ENCODE measurements at places on chromosomes 12 and 14. TPM values are rescaled to one million over a fixed set of nuclear protein-coding genes. Genes with fewer than 3 reads are reported as not detected.

- no peak for DNase-seq
Observed at GRCh38 chr12:31727192-31727591, 1.6 kb downstream of the AMN1 start.

GRCh38 chr12:46538976-46539375 lies 166.4 kb upstream of the SLC38A2 start:
- DNase-seq: no peak

GRCh38 chr12:80807640-80808288 lies 91.1 kb downstream of the MYF5 start:
- DNase-seq: no peak

DNA sequence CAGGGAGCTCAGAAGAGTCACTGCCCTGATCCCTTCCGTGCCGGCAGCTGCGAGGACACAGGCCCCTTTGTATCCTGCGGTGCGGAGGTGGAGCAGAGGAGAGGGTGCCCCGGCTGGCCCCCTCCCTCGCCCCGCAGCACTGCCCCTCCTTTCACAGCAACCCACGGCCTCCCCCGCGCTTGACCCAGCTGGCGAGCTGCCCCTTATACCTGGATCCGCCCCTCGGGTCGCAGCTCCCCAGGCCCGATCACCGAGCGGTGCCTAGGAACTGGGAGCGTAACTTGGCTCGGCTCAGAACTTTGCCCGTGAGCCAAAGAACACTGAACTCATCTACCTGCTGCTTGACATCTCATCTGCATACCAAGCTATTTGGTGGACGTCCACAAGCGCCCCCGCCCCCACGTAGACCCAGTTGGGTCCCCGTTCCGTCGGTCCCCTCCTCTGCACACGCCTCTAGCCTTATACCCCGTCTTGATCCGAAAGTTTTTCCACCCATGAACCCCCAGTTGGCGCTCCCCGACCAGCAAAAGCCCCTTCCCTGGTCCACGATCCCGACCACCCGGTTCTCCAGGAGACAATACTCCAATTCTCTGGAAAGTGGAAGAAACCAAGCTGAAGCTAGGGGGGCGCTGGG lies 697 bp upstream of the DNAJC14 start:
- peak; percentile 52 for DNase-seq

DNA sequence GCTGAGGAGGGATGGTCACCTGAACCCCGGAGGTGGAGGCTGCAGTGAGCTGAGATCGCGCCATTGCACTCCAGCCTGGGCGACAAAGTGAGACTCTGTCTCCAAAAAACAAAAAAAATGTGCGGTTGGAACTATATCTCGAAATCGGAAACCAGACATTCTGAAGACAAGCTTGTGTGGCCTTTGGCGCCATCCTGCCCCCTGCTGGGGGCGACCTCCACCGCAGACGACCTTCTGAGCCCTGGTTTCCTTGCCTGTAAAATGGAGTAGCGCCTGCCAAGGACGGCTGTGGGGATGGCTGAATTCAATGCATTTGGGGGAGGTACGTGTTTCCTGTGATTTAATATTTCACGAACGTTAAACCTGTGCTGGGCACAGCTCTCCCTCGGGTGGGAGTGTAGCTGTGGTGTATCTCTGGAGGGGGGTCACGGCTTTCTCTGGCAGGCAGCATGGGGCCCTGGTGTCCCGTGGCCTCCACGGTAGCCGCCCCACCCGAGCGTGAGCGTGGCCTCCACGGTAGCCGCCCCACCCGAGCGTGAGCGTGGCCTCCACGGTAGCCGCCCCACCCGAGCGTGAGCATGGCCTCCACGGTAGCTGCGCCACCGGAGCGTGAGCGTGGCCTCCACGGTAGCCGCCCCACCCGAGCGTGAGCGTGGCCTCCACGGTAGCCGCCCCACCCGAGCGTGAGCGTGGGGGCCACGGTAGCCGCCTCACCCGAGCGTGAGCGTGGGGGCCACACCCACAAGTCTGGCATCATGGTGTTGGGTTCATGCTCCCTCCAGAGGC lies 55.3 kb downstream of the LRCOL1 start:
- peak; percentile 26 for DNase-seq

- DNase-seq: no peak
Observed at GRCh38 chr14:100822532-100823296, 3.2 kb upstream of the MEG3 start.

- DNase-seq: peak; percentile 24
Observed at GRCh38 chr14:75514673-75515628, 7.3 kb upstream of the BATF start.

- peak; percentile 58 for DNase-seq
Observed at GRCh38 chr14:22555384-22556011, 33.5 kb downstream of the DAD1 start.

DNA sequence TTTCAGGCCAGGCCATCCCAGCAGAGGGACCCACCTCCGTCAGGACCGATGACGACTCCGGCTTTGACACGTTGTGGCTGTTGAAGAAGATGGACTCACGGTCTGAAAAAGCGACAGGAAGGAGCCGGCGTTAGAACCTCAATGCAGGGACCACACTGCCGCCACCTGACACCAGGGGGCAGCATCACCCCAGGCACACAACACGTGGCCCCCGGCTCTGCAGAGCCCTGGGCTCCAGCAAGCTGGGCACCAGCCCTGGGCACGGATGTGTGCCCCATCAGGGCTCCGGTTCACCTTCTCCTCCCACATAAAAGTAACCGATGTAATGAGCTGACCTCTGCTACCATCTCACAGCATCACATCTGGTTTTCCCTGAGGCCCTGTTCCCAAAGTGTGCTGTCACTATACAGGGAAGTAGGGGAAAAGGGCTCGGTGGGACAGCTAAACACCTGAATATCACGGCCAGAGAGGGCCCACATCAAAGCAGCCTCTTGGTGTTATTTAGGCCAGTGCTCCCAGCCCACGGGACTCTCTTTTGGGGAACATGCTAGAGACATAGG lies 29.0 kb downstream of the CHGA start:
- DNase-seq: peak; percentile 79

GRCh38 chr12:27940245-27940644 lies 32.3 kb downstream of the PTHLH start:
- DNase-seq: no peak

DNA sequence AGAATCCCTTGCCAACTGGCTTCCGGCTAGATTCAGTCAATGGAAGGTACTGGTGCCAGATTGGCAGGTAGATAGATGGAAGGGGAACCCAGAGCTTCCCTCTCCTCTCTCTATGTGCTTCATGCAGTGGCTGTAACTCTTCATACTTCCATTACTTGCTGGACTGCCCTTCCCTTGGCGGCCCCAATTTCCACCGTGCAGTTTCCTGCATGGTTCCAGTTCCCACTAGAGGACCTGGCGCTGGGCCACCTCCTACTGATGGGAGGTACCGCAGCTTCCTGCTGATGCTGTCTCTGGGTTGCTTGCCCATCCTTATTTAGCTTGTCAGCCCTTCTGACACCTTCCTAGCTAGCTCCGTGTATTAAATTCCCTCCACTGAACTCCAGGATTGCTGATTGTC lies 226.4 kb downstream of the ANO2 start:
- no peak for DNase-seq

DNA sequence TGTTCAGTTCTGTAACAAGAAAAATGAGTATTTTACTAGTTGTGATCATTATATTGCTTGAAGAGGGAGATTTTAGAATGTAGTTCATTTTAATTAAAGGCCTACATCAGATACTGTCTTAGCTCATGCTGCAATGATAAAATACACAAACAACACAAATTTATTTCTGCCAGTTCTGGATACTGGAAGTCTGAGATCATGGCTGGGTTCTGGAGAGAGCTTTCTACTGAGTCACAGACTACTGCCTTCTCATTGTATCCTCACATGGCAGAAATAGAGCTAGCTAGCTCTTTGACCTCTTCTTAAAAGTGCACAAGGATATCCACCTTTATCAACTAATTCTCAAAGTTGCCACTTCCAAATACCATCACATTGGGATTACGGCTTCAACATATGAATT lies 53.8 kb downstream of the MIS18BP1 start:
- no peak for DNase-seq

DNA sequence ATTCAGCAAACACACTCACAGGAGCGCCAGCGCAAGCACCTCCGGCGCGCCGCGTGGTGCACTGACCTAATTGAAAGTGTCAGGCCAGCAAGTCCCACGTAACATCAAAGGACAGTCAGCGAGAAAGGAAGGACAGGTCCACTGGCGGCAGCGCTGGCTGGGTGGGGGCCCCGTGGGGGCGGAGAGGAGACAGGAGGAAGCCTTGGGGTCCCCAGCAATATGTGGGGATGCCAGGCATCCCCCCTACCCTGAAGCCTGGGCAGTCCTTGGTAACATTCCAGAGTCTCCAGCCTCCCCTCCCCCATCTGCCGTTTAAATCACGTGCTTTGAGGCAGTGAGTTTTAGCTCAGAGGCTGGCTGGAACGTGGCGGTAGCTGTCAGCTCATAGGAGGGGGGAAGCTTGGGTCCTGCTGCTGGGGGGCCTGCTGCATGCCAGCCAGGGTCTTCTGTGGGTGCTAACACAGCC lies 159.2 kb downstream of the CALM1 start:
- no peak for DNase-seq

DNA sequence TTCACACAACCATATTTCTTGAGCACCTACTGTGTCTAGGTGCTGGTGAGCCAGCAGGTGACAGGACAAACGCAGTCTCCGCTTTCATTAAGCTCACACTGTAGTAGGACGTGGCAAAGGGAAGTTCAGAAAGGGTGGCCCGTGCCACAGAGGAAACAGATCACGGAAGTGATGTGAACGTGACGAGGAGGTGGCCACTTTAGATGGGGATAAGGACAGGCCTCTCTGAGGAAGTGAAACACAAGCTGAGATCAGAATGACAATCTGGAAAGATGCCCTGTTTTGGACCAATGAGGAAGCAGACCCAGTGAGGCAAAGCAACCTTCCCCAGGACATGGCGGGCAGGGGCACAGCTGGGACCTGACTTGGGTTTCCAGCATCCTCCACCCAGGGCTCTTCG lies 127.4 kb upstream of the PRMT8 start:
- no peak for DNase-seq

The GRIP1 gene
- total RNA-seq: 4.1 TPM

The FOXG1 gene
- total RNA-seq: not detected

The PPFIA2 gene
- not detected for total RNA-seq

The CELA1 gene
- total RNA-seq: not detected

The TAS2R7 gene
- total RNA-seq: not detected

The BMAL2 gene
- not detected for total RNA-seq

The C12orf60 gene
- 3.4 TPM for total RNA-seq

The RPGRIP1 gene
- total RNA-seq: 0.39 TPM

The SYT1 gene
- not detected for total RNA-seq

The INHBC gene
- 0.36 TPM for total RNA-seq

Data from OCI-LY7 (cell line).